ENCODE measurements at places on chromosomes 6 and 20.

DNA sequence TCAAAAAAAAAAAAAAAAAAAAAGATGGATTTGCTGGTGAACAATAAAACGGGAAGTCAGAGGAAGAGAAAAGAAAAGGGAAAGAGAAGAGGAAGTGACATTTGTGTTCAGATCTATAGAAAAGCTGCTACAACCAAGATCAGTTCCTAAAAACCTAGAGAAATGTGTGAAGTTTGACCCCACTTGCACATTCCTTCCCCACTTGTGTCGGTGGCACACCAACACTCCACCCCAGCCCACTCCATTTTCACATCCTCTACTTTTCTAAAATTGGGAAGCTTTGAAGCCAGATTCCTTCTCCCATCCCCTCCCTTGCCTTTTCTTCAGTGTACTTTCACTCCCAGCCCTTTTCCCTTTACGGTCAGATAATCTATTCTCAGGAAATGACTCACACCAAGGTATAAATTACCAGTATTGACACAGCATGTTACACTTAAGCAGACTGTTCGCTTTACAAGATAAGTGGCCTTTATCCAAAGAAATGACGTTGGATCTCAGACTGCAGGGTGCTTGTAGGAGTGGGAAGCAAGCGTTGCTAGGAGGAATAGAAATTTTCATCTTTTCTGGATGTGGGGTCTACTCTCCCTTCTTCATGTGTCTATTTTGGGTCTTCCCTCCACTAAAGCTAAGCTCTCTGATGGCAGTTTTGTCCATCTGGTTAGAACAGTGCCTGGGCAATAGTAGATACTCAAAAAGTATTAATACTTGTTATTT lies 92.5 kb upstream of the ADGRF1 start:
- peak; percentile 94 for DNase-seq

DNA sequence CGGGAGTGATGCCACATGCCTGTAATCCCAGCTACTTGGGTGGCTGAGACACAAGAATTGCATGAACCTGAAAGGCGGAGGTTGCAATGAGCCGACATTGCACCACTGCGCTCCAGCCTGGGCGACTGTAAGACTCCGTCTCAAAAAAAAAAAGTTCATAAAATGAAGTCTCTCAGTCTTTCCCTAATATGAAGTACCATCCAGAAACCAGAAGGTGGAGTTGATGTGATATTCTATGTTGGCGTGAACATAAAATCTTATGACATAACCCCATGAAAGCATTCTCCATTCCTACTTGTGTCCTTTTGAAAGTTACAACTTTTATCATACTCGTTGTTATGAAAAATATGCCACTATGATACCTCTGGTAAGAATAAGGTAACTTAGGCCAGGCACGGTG lies 5.7 kb downstream of the SOD2 start:
- no peak for DNase-seq

DNA sequence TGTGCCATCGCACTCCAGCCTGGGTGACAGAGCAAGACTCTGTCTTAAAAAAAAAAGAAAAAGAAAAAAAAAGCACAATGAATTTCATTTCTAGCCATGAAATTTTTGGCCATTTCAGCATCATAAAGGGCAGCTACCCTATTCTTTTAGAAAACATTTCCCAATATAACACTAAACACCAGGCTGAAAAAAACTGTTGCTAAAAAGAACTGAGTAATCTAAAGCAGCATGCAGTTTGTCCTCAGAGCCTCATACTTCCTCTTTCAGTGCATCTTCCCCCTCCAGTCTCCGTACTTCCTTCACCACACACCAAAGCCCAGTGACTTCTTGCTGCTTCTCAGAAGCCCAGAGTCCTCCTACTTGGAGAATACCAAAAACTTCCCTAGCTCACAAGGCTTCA lies 5.6 kb upstream of the IFNGR1 start:
- DNase-seq = no peak

- DNase-seq = no peak
These were observed 76.2 kb upstream of the FAM83B start for GRCh38 chr6:54770328-54770727.

DNA sequence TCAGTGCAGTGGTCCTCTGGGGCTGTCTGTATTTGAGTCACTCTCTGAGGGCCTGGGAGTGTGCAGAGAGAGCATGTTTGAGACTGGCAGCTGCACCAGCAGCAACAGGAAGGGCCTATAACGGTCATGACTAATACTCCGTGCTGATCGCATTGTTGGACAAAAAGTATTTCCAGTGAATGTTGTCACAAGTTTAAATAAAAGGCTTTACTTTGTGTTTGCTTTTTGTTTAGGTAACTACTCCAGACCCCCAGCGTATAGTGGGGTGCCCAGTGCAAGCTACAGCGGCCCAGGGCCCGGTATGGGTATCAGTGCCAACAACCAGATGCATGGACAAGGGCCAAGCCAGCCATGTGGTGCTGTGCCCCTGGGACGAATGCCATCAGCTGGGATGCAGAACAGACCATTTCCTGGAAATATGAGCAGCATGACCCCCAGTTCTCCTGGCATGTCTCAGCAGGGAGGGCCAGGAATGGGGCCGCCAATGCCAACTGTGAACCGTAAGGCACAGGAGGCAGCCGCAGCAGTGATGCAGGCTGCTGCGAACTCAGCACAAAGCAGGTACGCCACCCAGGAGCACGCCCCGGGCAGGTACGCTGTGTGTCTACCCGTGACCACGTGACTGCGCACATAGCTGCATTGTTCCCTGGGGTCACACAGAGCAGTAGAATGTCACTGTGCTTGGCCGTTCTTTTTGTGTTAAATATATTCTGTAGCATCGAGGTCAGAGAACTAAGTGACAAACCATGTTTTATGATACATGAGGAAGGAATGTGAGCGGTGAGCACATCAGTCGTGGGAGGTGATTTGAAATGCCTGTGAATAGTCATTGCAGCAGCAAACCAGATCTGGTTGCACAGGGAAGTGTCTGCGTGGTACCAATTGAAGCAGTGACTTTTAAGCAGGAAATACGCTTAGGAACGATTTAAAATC lies 174.7 kb downstream of the TMEM242 start:
- peak; percentile 98 for DNase-seq

- peak; percentile 54 for DNase-seq
These were observed 29.5 kb downstream of the MTHFD1L start for GRCh38 chr6:150894935-150895552.

- DNase-seq = no peak
These were observed 17.0 kb upstream of the SNX3 start for GRCh38 chr6:108277831-108278230.

DNA sequence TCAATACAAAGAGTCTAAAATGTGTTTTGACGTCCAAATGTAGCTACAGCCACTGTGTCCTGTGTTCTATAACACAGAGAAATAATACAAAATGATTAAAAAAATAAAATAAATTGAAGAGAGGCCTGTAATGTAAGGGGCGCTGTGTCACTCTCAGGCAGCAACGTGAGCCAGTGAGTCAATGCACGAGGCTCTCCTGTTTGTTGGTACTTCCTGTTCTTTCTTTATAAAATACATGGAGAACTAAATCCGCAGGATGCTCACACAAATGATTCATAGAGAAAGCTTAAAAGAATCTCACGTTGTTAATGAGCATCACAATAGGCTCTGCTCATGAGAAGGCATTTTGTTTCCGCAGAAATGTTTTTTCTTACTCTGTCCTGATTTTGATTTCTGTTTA lies 635.0 kb upstream of the AGPAT4 start:
- DNase-seq = no peak

- no peak for DNase-seq
These were observed 61.3 kb downstream of the DST start for GRCh38 chr6:56581296-56581925.

DNA sequence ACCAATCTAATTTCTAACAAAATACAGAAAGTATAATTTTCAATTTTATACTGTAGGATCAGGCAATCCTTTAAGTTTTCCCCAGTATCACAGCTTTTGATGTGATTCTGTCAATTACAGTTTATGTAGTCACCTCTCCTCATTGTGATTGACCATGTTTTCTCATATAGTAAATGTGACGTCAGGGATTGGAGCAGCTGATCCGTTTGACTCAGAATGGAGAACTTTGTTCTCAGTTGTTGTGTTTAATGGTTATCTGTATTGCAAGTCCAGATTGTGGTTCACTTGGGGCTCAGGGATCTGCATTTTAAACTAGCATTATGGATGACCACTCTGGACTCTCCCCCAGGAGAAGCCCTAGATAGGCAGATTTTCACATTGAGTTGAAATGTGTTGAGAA lies 90.6 kb downstream of the DNAH8 start:
- no peak for DNase-seq

Measured in cardiac fibroblast (primary cell).